Endothelial cell of umbilical vein (primary cell): ENCODE measurements at places on chromosomes 7 and 10. TPM values are rescaled to one million over a fixed set of nuclear protein-coding genes. Genes with fewer than 3 reads are reported as not detected.

- no peak for DNase-seq
These were observed 4.3 kb upstream of the UCMA start for GRCh38 chr10:13238271-13239077.

- DNase-seq = no peak
These were observed 86.1 kb downstream of the RABGEF1 start for GRCh38 chr7:66826649-66827048.

GRCh38 chr7:1193593-1194424 lies 33.8 kb upstream of the ZFAND2A start:
- DNase-seq = peak; percentile 58

GRCh38 chr7:105429746-105430612 lies 41.3 kb upstream of the SRPK2 start:
- DNase-seq = peak; percentile 83

- no peak for DNase-seq
These were observed 152.0 kb upstream of the PCBD1 start for GRCh38 chr10:71040343-71040742.

DNA sequence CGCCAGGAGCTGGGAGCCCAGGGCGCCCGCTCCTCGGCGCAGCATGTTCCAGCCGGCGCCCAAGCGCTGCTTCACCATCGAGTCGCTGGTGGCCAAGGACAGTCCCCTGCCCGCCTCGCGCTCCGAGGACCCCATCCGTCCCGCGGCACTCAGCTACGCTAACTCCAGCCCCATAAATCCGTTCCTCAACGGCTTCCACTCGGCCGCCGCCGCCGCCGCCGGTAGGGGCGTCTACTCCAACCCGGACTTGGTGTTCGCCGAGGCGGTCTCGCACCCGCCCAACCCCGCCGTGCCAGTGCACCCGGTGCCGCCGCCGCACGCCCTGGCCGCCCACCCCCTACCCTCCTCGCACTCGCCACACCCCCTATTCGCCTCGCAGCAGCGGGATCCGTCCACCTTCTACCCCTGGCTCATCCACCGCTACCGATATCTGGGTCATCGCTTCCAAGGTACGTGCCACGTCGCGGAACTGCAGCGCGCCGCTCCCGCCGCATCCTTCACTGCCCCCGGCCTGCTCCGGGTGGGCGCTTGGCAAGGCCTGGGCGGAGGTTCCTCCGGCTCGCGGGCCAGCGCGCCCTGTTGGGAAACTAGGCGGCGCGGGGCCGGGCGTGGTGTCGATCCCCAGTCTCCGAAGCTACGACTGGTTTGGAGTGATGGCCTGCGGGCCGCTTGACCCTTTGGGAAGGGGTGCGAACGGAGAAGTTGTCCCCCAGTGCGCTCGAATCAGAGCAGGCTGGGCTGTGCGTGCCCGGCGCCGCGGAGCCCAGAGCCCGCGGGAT lies 868 bp downstream of the EMX2 start:
- DNase-seq = no peak

GRCh38 chr7:78260826-78261225 lies 462.3 kb downstream of the PHTF2 start:
- no peak for DNase-seq

Gene TUBB8
- total RNA-seq = not detected in 2 replicates

Gene UTF1
- not detected in 2 replicates for total RNA-seq
